ENCODE measurements at places on chromosomes 1 and 21.

DNA sequence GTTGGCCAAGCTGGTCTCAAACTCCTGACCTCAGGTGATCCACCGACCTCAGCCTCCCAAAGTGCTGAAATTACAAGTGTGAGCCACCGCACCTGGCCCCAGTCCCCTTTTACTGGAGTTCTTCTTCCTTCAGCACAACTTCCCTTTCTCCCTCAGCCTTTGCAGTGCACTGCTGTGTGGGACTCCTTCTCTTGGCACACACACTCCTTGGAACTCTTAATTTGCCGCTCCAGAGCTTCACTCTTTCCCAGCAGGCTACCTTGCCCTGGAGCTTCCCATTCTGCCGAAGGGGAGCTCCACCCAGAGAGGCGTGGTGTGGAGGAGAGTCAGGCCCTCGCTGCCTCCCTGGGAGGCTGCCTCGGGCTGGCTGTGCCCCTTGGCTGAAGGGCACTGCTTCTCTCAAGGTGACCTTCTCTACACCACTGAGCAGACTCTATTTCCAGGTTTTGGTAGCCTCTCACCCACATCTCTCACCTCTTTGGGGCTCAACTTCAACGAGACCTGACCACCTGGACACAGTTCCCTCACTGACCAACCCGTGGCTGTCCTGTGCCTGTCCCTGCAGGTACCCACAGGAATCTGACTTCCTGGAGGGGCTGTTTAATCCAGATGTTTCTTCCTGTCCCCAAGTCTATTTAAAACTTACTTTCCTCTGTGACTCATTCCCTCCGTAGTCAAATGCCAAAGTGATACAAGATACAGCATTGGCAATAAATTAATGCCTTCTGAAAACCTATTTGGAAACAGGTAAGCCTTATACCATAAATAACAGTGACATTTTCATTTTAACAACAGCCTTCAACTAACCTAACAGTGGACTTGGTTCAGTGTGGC, 227.3 kb upstream of the KIAA0040 start:
- DNase-seq: no peak

DNA sequence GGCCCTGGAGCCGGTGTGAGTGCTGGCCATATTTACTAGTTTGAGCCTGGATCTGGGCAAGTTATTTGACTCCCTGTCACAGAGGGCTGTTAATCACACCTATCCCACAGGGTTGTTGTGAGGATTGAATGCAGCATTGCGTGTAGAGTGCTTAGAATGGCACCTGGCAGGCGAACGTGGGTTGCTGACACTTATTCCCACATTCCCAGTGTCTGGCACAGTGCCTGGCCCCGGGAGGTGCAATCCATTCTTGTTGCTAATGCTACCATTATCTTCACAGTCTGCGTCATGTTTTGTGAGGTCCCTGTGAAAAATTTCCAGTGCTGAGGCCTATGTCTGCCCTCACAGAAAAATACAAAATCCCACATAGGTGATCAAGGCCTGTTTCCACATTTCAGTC, 66.1 kb downstream of the CD2 start:
- DNase-seq: no peak

DNA sequence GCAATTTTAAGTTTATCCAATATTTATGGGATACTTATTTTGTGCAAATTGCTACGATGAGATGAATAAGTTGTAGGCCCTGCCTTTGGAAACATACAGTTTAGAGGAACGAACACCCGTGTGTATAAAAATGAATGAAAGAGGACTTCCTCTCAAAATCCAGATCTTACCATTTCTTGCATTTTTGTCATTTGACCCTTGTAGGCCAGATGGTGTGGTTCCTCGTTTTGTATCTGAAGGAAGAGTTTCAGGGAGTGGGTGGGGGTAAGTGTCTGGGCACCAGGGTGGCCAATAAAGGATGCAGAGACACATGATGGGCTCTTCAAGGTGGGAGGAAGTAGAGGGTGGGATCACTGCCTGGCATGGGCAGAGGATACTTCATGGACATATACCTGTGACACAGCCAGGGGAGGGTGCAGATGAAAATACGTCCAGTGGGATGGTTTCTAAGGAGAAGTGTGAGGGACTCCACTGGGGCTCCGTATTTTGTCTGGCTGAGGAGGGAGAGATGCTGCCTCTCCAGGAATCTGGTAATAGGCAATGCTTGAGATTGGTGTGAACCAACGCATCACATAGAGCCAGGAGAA, 14.4 kb downstream of the MAPKAPK2 start:
- DNase-seq: no peak

- no peak for DNase-seq
Measured at GRCh38 chr1:100835866-100836842, 58.5 kb downstream of the EXTL2 start.

DNA sequence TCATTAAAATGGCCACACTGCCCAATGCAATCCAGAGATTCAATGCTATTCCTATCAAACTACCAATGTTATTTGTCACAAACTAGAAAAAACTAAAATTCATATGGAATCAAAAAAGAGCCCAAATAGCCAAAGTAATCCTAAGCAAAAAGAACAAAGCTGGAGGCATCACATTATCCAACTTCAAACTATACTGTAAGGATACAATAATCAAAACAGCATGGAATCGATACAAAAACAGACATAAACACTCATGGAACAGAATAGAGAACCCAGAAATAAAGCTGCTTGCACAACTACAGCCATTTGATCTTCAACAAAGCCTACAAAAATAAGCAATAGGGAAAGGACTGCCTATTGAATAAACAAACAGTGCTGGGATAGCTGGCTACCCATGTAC, 100.4 kb downstream of the FAF1 start:
- no peak for DNase-seq

DNA sequence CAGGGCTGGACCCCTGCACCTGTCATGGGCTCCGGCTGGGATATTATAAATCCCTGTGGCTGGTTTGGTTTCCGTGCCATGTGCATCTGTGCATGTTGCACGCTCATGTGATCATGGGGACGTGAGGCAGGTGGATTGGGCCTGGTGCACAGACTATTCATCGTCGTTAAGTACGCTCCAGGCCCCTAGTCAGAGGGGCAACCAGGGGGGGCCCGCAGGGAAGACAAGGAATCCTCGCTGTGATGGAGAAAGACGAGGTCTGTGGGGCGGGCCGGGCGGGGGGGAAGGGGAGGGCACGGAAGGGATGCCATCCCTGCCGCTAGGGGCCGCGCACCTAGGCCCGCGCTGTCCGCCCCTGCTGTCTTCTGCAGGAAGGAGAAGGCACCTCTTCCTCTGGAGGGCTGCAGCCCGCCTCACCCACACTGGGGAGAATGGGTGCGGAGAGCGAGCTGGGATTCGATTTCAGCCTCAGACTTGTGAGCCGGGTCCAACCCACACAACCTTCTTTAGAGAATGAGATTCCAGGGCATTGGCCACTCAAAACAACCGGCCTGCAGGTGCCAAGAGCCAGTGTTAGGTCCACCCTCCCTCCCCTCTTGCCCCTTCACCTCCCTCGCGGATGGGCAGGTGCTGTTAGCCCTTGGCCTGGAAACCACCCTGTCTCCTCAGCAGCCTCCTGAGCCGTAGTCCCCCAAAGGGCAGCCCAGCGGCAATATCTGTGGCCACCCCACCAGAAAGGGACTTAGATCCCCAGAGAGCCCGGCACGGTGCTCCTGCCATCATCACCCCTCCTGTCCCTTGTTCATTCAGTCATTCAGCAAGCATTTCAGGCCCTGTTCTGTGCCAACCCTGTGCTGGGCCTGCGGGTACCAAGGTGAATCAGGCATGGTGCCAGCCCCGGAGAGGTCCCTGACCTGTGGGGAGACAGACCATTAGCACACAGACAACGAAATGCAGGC, 950 bp upstream of the LRP8 start:
- DNase-seq: no peak

DNA sequence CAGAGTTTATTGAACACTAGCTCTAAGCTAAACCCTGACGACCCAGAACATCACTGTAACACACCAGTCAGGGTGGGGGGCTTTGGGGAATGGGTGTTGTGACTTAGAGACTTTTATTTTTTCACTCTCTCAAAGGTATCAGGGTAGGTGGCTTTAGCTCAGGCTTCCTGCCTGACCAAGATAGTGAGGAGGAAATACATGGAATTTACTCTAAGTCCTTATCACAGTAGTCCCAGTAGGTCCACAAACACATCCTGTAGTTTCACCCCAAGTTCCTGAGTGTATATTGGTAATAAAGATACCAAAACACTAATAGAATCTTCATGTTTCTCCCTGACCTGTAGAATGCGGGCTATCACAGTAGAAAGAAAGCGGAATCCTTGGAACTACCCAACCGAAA, 15.1 kb downstream of the GJA5 start:
- DNase-seq: no peak

GRCh38 chr1:4526747-4527146, 127.7 kb upstream of the AJAP1 start:
- no peak for DNase-seq

DNA sequence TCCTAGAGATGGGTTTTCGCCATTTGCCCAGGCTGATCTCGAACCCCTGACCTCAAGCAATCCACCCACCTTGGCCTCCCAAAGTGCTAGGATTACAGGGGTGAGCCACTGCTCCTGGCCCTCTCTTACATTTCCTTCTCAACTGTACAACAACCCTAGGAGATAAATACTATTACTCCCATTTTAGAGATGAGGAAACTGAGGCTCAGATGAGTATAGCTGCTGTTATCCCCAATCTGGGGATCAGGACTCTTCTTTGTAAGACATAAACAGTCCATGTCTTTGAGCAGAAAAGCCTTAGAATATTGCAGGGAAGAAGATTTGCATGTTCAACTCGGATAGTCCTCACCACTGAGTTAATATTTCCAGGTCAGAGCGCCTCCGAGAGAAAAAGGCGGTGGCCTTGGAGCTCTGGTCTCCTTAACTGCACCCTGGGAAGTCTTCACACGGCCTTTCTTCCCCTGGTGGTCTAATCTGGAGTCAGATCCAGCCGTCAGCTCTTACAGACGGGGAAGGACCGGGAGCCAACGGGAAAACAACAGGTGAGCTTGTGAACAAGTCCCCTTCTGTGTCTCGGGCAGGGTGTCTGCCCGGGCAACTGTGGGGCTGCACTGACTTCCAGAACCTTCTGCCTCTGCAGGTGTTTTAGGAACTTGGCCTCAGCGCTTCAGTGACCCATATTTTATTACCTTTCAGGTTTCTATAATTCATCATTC, 5.9 kb upstream of the OLIG1 start:
- no peak for DNase-seq

DNA sequence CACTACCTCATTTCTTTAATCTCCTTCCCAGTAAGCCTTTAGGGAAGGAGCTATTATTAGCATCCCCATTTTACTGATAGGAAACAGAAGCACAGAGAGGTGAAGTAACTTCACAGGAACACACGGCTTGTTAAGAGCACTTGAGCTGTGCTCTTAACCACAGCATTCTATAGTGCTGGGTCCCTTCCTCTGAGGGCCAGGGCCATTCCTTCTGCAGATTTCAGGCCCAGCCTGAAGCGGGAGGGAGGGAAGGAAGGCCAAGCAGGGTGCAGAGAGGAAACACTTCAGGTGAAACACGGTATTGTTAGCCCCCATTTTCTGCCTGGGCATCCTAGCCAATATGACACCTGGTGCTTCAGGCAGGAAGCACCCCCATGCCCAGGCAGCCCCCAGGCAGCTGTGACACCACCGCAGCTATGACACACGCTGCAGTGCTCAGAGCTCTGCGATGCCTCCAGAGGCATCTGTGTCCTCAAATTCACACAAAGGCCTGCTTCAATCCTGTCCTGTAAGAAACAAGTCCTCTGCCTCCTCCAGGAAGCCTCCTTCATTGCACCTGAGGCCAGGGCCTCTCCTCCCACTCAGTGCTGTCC, 4.5 kb upstream of the EXTL1 start:
- no peak for DNase-seq
